Cardiac muscle cell (in vitro differentiated cells and primary cell): ENCODE measurements at places on chromosomes 3 and 15. TPM values are rescaled to one million over a fixed set of nuclear protein-coding genes. Genes with fewer than 3 reads are reported as not detected.
A peak's percentile ranks its signal among the peaks of the same experiment; 100 is the strongest.

- H3K4me3 ChIP-seq, result peak overlapping the region; percentile 1
- no peaks in the 10 kb centered on the region for H3K27me3 ChIP-seq
- peak; percentile 89 for DNase-seq
- peaks cover 57% of the 10 kb centered on the region for H3K4me1 ChIP-seq
- no peaks in the 10 kb centered on the region for H3K36me3 ChIP-seq
Observed at GRCh38 chr3:67018105-67018788, 20.1 kb downstream of the KBTBD8 start.

GRCh38 chr3:170768334-170768801 is 101.6 kb downstream of the RPL22L1 start:
- H3K4me3 ChIP-seq, result no peak overlapping the region
- H3K36me3 ChIP-seq, result no peaks in the 10 kb centered on the region
- no peak for DNase-seq
- H3K27me3 ChIP-seq, result no peaks in the 10 kb centered on the region
- no peak overlapping the region for H3K27ac ChIP-seq

DNA sequence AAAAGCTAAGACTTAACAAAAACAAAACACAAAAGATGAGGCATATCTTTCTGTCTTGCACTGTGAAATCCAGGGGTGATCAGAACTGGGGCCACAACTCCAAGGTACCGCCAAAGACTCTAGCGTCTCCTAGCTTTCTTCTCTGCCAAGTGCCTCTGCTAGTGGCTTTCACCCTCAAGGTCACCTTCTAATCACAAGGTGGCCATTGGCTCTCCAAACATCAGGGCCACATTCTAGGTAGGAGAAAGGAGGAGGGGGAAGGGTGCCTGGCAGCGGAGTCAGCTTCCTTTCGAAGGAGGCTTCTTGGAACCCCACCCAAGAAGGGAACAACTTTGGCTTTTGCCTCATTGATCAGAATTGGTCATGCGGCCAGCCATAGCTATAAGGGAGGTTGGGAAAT is 168.8 kb upstream of the SMAD3 start:
- H3K4me3 ChIP-seq, result no peak overlapping the region
- H3K27me3 ChIP-seq, result no peaks in the 10 kb centered on the region
- no peak for DNase-seq
- no peaks in the 10 kb centered on the region for H3K4me1 ChIP-seq

GRCh38 chr3:127035677-127036076 is 52.8 kb downstream of the PLXNA1 start:
- no peak overlapping the region for H3K4me3 ChIP-seq
- H3K27ac ChIP-seq, result no peak overlapping the region
- no peaks in the 10 kb centered on the region for H3K27me3 ChIP-seq
- no peaks in the 10 kb centered on the region for H3K4me1 ChIP-seq
- no peaks in the 10 kb centered on the region for H3K36me3 ChIP-seq
- DNase-seq, result peak; percentile 91

DNA sequence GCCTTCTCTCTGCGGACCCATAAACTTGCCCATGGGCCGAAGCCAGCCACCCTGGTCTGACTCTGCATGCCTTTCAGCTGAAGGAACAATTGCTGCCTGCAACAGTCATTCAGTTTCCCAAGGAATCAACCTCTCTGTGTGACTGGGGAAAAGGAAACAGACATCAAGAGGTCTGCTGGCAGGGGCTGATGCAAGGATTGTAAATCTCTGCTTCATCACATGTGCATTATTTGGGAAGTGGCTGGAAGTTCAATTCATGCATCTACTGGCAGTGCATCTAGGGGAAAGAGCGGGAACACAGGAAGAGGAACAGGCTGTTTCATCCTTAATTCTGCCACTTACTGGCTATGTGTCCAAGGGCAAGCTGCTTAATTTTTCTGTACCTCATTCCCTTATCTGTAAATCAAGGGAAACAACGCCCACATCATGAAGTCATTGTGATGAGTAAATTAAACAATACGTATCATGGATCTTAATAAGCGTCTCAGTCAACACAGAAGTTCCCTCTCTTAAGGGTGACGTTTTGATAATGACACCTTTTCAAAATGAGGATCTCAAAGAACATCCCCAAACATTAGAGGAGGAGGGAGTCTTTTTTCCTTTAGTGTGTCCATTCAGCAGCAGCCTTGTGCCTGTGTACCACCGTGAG is 17.4 kb upstream of the ADPGK start:
- no peak for DNase-seq
- H3K4me3 ChIP-seq, result no peak overlapping the region
- no peaks in the 10 kb centered on the region for H3K27me3 ChIP-seq
- no peaks in the 10 kb centered on the region for H3K36me3 ChIP-seq

The KCNAB1 gene
- 0.06 TPM in 1 of 2 replicates, not detected in the other for total RNA-seq

- no peaks in the 10 kb centered on the region for H3K27me3 ChIP-seq
- H3K27ac ChIP-seq, result no peak overlapping the region
- H3K4me3 ChIP-seq, result no peak overlapping the region
- H3K36me3 ChIP-seq, result no peaks in the 10 kb centered on the region
Observed at GRCh38 chr3:149448331-149448831, 26.1 kb upstream of the TM4SF4 start.

DNA sequence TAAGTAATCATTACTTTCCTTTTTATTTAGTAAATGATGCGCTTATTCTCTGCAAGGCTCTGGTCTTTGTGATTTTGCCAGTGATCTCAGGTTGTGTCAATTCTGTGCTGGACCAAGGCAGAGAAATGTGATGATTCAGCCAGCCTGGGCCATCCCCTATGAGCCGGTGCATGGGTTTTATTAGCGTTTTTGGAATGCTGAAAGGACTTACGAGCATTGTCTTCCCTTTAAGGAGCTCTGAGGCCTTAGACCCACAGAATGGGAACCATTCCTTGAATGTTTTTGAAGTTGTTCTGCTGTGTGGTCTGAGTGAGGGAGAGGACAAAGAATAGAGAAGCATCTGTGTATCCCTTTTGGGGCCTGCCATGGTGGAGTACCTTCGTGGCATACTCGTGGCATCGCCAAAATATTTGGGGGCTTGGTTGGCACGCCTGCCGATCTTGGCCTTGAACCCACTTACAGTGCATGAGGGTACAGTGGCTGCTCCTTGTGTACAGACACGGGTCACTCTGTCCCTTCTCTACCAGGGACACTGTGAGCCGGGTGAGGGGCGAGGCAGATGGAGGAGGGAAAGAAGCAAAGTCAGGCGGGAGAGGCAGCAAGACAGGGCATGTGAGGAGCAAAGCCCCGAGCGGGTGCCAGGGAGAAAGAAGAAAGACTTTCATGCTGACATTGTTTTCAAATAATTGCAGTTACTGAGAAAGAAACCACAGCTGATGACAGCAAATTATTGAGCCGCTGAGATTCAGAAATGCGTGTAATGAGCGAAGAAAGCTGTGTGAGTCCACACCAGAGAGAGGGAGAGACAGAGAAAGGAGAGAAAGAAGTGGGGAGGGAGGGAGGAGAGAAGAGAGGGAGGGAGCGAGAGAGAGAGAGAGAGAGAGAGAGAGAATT is 269.4 kb upstream of the RGMA start:
- no peak for DNase-seq
- no peak overlapping the region for H3K4me3 ChIP-seq
- no peaks in the 10 kb centered on the region for H3K36me3 ChIP-seq
- peaks cover 26% of the 10 kb centered on the region for H3K27me3 ChIP-seq
